CD4-positive, alpha-beta T cell treated with Interleukin-17A for 1 hour (primary cell): ENCODE measurements at places on chromosomes 7 and 10.
A peak's percentile ranks its signal among the peaks of the same experiment; 100 is the strongest.

DNA sequence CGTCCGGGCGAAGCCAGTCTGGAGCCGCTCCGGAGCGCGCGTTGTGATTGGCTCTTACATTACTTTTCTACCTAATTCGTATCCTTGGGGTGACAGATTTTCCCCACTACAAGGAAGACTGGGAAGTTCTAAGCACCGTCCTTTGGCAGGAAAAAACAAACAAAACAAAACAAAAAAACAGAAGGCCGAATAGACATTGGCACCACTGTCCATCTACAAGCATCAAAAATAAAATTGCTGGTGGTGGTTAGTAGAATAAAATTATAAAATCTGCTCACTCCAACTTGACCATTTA is 651 bp upstream of the SKAP2 start:
- DNase-seq = no peak

DNA sequence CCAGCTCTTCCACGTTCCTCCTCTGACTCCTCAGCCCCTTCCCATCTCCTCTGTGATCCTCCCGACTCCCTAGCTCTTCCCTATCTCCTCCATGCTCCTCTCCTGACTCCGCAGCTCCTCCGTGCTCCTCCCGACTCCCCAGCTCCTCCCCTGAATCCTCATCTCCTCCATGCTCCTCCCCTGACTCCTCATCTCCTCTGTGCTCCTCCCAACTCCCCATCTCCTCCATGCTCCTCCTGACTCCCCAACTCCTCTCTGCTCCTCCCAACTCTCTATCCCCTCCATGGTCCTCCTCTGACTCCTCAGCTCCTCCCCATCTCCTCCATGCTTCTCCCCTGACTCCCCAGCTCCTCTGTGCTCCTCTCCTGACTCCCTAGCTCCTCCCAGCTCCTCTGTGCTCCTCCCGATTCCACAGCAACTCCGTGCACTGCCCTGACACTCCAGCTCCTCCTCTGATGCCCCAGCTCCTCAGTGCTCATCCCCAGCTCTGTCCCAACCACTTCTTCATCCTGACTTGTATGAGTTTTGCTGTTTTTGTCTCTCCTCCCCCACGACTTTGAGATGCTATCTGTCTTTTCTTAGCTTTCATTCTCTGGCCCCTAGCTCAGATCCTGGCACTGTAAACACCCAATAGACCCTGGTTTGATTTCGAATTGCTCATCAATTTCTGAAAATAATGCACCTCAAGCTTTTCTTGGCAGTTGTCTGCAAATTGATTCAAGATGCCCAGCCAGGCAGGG is 38.3 kb downstream of the OAT start:
- no peak for DNase-seq

DNA sequence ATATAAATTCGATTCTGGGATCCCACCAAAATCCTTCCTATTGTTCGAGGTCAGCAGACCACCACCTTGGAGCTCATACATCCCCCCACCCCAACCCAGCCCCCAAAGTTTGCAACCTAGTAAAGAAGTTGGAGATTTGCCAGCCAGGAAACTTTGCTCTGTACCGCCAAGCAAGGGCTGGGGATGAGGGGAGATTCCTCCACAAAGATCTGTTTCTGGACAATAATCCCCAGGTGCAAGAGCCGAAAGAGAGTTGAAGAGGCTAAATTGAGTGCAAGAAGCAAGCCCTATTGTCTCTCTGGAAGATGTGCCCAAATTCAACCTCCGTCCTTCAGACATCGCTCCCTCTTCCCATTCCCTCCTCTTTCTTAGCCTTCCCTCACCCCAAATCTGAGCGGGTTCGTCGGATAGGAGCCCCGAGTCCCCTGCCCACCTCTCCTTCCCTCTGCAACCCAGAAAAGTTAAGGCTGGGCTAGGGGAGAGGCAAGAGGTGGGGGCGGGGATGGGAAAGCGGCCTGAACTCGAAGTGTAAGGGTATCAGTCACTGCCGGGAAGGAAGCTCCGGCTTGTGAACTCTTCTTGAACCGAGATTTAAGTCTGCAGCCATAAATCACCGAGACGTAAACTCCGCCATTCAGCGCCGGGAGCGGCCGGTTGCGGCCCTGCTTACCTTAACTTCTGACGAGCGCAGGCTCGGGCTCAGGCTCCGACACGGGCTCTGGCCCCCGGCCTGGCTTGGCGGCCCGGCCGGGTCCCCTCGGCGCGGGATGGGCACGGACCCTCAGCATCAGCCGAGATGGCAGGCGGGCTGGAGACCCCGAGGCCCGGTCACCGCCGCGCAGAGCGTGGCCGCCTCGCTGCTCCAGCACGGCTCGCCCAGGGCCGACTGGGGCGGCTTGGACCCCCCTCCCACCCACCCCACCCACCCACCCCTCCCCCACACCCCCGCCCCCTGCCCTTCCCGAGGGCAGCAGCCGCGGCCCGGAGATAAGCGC is 10.8 kb upstream of the HOXA2 start:
- DNase-seq = no peak

DNA sequence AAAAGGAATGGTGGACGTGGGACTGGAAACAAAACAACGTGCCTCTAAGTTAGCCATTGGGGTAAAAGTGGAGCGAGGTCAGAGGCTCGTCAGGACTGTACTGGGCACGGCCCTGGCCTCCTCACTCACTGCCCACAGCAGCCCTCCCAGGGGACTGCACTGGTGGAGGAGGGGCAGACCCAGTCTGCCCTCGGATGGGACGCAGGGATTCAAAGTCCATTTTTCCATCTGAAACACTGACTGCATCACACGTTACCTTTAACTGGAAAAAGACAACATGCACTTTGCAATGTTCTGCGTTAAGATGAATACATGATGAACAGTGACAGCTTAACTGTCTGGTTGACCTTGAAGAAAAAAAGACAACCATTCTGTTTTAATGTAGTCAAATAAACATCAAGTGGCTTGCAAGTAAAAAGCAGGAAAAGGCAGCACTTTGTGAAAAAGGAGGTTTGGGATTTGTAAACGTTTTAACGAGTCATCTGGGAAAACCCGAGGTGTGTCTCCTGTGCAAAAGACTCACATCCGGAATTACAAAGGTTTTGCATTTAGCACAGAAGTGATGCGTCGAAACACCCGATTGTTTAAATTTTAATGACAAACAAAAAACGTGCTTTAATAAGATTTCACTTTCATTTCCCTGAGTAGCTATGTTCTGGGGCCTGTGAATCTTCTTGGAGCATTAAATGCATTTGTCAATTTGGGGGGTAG is 18.8 kb downstream of the KLF6 start:
- peak; percentile 45 for DNase-seq

GRCh38 chr7:14104861-14105260 is 115.4 kb upstream of the ETV1 start:
- DNase-seq = no peak

DNA sequence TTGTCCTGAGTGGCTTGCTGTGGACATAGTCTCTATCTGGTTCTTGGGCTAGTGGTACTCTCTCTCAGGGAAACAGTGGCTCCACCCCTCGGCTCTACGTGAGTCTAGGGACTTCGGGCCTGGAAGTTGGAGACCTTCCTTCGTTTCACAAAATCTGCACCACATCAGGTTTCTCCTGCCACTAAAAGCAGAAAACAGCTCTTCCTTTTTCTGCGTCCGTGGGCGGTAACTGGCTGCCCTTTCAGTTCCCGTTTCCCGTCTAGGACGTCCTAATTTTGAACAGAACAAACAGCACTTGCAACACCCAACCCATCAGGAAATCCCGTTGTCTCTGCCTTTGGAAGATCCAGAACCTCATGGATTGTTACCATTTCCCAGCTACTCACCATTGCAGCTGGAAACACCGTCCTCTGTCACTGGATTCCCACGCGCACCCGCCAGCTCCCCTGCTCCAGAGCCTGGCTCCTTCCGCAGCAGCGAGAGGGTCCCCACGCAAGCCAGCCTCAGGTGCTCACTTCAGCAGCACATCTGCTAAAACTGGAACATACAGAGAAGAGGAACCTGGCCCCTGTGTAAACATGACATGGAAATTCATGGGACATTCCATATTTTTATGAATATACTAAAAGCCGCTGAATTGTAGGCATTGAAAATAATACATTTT is 311.4 kb upstream of the AKR1E2 start:
- peak; percentile 9 for DNase-seq

GRCh38 chr10:21593986-21594385 is 60.0 kb downstream of the MLLT10 start:
- DNase-seq = no peak

- DNase-seq = no peak
These were observed 82.6 kb upstream of the PRKG1 start for GRCh38 chr10:50991456-50992355.

DNA sequence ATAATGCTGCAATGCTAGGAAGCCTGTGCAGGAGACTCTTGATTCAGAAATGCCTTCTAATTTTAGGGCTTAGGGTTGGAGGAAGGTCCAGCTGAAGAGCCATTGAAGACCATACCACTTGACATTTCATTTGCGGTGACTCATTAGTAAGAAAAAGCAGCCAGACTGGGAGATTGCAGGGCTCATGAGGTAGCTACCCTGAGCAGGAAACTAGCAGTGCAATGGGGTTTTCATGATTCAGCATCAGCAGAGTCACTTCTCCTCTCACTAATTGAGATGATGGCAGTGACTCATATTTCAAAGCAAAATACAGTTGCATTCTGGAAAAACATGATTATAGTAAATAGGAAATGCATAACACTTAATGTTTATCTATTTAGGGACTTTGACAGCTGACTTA is 434.1 kb downstream of the DNAJB9 start:
- no peak for DNase-seq

- DNase-seq = no peak
These were observed 7.9 kb downstream of the GTF2I start for GRCh38 chr7:74665296-74665938.

DNA sequence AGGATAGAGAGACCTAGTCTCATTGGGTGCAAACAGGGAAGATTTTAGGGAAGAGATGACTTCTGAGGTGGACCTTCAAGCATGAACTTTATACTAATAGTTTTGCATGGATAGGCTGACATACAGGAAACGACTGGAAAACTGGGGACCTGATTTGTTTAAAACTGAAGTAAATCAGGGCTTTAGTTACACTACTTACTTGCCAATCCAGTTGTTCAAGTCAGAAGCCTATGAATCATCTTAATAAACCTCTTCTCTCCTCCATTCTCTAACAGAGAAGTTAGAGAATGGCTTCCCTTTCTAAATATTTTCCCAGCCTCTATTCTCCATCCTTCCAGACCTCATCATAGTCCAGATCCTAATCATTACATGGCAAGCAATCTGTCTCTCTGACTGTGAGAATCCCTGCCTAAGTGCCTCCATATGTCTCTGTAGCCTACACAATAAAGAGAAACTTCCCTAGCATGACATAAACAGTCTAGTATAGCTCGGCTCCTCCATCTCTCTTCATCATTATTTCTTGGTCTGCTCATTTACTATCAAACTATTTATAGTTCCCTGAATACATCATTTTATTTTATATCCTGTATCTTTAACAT is 55.8 kb downstream of the PRKG1 start:
- no peak for DNase-seq

GRCh38 chr7:88928276-88928675 is 132.7 kb upstream of the TEX47 start:
- DNase-seq = no peak

DNA sequence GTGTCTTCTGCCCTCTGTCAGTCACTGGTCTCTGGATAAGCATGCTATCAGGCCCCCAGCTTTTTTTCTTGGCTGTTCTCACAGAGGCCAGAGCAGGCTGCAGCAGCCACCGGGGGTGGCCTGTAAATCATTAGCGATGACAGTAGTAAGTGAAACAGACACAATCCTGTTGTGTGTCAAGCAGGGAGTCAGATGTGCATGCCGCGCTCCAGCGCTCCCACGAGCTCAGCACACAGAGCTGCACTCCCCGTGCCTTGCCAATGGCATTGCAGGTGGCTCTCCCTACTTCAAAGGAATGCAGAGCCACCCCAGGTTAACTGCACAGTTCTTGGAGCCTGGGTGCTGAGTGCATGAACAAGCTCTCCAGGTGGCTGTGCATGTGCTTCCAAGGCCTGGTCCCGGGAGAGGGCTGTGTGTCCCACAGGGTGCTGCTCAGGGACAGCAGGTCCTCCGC is 226.1 kb downstream of the GLRX3 start:
- DNase-seq = no peak

GRCh38 chr10:132377326-132377725 is 19.7 kb upstream of the PWWP2B start:
- no peak for DNase-seq

- no peak for DNase-seq
These were observed 72.0 kb upstream of the PARD3 start for GRCh38 chr10:34886906-34887642.

DNA sequence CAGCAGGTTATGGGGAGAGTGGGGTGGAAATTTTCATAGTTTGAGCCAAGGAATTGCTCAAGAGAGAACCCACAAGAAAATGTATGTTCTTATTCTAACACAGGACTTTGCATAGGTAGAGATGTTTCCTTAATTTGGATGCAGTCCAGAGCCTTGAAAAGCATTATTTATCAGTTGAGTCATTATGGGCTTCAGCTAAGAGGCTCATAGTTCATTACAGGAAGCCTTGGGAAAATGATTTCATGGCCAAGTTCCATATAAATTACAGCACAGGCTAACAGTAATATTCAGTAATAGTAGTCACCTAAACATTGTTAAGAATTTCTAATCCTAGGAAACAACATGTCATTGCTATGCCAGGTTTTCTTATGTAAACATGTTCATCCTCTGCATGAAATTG is 131.1 kb upstream of the PTPRZ1 start:
- DNase-seq = no peak

DNA sequence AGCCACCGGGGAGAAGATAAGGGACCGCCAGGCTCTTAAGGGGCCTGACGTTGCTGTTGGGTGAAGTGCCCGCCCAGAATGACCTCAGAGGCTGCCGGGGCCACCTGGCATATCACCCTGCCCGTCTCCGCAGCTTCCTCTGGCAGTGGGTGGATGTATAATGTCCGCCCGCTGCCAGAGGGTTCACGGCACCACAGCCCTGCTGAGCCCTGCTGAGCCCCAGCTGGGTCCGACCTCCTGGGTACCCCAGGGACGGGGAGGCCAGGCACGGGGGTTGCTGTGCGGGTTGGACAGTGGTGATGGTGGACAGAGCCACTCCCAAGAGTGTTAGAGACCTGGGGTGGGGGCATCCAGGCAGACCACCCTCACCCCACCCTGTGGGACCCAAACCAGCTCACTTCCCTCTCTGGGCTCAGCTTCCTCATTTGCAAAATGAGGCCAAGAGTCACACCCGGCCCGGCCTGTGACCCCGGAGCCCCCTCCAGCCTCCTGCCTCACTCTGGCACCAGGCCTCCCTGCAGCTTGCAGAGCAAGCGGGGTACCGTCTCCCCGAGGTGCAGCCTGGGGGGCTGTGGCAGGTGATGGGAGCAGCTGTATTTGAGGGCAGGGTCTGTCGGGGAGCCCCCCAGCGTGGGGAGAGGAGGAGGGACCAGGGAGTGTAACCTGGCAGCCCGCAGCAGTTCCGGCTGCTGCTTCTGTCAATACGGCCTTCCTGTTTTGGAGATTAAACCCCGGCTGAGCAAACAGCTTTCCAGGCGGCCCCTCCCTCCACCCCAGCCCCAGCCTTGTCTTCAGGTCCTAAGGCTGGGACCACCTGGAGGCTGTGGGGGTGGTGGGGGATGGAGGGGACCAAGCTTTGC is 8.4 kb upstream of the LFNG start:
- DNase-seq = peak; percentile 69
